Fibroblast of mammary gland (primary cell): ENCODE measurements at places on chromosomes 4 and X.

GRCh38 chrX:15983034-15983433, 128.4 kb upstream of the AP1S2 start:
- DNase-seq = no peak

DNA sequence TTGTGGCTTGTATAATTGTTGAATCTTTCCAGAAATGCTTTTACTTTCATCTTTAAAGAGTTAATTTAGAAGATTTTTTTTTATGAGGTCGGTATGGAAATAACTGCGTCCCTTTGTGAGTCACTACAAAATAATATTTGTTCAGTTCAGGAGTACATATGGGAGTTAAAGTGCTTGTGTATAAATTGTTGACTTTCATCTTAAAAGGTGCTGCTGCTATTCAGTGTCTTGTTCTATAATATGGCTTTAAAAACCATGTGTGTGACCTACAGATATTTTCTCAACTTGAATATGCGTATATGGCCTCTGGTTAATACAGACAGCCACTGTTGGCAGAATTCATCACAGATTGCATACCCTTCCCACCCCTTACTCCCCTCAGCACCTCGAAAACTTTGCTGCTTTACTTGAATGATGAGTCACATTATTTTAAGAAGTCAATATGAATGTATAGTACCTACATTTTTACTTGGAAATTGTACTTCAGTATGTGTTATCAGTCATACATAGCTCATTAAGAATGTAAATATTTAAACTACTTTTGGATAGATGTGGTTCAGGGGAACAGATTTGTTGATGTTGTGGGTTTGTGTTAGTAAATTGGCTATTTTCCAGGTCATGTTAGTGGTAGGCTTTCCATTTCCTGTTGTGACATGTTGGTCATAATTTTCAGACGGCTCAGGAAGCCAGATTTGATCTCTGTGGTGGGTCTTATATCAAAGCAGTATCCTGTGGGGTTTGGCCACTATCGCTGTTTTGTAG, 1.5 kb downstream of the CLCN3 start:
- DNase-seq = peak; percentile 76

- DNase-seq = no peak
Measured at GRCh38 chrX:145821291-145821897, 3.8 kb downstream of the SLITRK2 start.

DNA sequence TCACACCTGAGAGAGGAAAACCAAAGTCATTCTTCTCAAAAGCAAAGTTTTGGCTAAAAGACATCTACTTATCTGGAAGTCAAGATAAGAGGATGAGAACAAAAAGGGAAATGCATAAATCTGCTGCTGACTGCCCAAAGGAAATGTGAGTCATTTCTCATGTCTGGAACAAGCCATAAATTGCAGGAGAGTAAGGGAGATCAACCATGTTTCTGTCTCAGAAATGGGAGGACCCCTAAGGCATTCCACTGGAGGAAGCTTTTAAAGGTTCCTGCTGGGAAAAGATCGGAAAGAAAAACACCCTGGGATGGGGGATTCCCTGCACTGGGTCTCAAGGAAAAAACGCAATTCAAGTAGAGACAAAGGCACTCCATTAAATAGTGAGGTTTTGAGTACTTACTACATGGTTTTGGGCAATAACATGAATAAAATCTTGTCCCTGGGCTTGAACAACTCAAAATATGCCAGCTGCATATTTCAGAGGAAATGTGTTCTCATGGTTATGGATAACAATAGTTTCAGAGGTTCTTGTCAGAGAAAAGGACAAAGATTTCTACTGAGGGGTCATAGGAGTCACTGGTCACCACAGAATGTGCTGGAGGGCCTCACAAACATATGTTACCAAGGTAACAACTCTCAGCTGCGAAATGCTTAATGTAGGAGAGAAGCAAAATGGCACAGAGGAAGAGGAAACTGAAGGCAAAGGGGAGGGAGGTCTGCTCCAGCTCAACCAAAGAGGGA, 19.3 kb downstream of the GPR143 start:
- DNase-seq = peak; percentile 19

DNA sequence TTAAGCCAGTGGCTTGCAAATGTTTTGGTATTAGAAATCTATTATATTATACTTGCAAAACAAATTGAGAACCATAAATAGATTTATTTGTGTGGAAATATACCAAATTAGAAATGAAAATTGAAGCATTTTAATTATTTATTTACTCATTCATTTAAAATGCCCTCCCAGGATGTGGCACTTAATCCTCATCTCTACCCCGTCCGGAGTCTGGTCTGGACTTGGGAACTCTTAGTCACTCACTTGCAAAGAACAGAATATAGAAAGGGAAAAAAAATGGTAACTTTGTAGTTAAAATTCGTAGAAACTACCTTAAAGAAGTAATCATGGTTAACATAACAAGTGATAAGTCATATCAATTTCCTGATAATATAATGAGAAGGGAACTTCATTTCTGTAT, 775.9 kb upstream of the INTU start:
- no peak for DNase-seq

- no peak for DNase-seq
Measured at GRCh38 chr4:132982151-132982550, 166.9 kb upstream of the PCDH10 start.

DNA sequence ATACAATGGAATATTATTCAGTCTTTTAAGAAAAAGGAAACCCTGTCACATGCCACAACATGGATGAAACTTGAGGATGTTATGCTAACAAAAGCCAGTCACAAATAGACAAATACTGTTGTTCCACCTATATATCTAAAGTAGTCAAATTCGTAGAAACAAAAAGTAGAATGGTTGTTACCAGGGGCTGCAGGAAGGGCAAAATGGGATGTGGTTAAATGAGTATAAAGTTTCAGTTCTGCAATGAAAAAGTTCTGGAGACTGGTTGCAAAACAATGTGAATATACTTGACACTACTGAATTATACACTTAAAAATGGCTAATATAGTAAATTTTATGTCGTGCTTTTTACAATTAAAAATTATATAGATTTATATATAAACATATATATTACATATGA, 12.2 kb downstream of the SPOCK3 start:
- no peak for DNase-seq

DNA sequence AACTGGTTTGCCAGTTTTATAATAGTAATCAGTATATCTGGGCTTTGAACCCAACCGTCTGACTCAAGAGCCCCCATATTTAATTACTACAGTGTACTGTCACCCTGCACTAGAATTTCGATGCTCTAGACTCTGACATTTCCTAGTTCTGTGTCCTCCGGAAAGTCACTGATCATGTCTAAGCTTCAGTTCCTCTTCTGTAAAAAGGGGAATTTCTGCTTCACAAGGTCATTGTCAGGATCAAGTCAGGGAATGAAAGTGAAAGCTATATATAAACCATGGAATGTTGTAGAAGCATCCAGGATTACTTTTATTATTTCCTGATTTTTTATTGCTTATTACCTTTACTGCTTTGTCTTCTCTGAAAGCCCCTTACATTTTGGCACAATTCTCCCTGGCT, 4.0 kb upstream of the KCNIP4 start:
- no peak for DNase-seq

GRCh38 chrX:71870208-71871098, 40.2 kb upstream of the NHSL2 start:
- DNase-seq = peak; percentile 10

- DNase-seq = peak; percentile 91
Measured at GRCh38 chrX:12245650-12246645, 107.7 kb downstream of the FRMPD4 start.
